Left colon (tissue), 2 donors: ENCODE measurements at places on chromosomes 6 and 20. TPM values are rescaled to one million over a fixed set of nuclear protein-coding genes. Genes with fewer than 3 reads are reported as not detected.

DNA sequence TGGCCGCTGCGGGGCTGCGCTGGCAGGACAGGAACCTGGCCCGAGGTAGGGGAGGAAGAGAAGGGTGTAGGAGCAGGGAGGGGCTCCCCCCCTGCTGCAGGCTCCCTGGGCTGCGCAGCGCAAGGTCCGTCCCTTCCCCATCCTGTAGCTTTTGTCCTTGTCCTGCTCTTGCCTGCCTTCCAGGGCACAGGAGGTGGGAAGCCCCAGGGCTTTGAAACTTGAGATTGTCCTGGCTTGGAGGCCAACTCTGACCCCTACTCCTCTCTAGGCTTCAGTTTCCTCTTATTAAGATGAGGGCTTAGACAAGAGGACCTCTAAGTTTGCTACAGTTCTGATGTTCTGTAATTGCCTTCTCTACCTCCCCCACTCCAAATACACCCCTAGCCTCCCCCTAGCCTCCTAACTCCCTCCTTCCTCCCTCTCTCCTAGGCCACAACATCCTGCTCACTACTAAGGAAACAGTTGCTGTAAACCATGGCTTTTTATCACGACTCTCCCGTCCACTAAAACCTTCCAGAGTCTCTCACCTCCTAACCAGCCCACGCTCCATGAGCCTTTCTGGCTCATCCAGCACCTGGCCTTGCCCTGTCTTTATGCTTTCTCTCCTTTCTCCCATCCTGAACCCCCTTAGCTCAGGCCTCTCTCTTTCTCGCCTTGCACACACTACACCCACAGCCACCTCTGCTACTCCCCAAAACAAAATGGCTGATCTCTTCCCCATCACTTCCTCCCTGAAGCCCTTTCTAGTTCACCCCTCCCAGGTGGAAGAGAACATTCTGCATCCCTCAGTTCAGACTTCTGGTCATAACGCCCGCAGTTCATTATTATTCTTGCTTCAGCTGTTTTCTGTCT is 10.2 kb downstream of the UNC5CL start:
- no peak for DNase-seq

DNA sequence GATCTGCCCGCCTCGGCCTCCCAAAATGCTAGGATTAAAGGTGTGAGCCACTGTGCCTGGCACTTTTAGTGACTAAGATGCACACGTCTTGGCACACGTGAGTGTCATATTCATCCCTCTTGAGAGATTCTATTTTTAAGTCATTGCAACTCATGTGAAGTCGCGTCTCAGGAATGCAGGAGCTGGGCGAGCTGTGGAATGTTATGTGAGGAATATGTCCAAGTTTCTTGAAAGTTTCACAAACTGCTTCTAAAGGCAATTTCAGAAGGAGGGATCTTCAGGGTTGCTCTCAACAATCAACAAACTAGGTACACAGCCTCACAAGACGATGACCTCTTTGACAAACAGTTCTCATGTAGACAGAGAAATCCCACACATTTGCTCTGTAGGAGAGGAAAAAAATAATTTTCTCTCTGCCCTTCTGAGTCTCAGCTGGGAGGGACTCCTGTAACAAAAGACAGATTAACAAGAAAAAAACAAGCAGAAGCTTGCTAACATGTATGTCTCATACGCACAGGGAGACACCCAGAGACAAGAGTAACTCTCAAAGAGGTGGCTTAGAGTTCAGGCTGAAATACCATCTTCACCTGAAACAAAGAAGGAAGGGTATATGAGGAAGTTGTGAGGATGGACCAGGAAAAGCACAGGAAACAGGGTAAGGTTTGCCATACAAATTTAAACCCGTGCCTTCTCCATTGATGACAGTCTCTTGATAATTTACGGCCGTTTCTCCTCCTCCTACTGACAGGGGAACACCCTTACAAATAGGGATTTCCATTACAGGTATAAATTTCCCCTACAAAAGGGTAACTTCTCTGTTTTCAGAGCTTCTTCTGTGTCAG is 45.3 kb upstream of the FAM50B start:
- DNase-seq: no peak

The SALL4 gene
- 0.11 TPM for total RNA-seq

GRCh38 chr6:118668761-118669385 is 17.5 kb upstream of the CEP85L start:
- DNase-seq: no peak

DNA sequence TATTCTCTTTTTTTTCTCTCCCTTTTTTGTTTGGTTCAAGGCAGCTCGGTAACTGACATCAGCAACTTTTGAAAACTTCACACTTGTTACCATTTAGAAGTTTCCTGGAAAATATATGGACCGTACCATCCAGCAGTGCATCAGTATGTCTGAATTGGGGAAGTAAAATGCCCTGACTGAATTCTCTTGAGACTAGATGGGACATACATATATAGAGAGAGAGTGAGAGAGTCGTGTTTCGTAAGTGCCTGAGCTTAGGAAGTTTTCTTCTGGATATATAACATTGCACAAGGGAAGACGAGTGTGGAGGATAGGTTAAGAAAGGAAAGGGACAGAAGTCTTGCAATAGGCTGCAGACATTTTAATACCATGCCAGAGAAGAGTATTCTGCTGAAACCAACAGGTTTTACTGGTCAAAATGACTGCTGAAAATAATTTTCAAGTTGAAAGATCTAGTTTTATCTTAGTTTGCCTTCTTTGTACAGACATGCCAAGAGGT is 10.6 kb downstream of the HEY2 start:
- DNase-seq: no peak

DNA sequence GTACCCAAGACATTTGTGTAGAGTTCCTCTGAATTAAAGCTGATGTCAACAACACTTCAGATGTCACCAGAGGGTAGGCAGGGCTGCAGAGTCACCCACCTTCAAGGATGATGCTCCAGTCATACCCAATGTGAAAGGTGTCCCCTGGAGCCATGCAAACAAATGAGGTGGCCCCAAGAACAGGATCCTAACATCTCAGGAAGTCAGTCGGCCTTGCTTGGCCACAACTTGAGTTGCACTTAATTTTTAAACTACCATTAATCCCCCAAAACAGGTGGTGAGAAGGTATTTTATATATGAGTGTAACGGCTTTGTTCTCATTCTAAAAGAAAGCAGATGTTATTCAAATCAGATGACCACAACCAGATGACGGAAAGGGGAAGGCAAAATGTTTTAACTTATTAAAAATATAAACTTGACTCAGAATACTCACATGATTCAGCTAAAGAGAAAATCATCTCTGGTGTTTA is 21.1 kb upstream of the SERPINB1 start:
- no peak for DNase-seq

DNA sequence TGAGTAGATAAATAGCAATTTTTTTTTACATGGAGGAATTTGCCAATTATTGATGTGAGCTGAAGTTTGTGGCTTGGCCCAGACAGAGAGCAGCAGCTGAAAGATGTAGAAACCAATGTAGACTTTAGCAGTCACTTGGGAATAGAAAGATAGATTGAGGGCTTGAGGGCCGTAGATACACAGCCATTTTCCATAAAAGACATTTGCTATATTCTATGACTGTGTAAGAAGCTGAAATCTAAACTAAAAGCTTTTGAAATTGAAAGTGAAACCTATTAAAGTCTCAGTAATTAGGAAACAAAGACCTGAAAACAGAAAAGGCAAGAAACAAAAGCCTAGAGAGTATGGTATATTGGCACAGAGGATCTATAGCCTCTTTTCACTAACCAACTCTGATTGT is 332.7 kb downstream of the CENPW start:
- no peak for DNase-seq

The PSORS1C2 gene
- total RNA-seq: not detected
